ENCODE measurements at places on chromosomes 6 and 20. TPM values are rescaled to one million over a fixed set of nuclear protein-coding genes. Genes with fewer than 3 reads are reported as not detected.

DNA sequence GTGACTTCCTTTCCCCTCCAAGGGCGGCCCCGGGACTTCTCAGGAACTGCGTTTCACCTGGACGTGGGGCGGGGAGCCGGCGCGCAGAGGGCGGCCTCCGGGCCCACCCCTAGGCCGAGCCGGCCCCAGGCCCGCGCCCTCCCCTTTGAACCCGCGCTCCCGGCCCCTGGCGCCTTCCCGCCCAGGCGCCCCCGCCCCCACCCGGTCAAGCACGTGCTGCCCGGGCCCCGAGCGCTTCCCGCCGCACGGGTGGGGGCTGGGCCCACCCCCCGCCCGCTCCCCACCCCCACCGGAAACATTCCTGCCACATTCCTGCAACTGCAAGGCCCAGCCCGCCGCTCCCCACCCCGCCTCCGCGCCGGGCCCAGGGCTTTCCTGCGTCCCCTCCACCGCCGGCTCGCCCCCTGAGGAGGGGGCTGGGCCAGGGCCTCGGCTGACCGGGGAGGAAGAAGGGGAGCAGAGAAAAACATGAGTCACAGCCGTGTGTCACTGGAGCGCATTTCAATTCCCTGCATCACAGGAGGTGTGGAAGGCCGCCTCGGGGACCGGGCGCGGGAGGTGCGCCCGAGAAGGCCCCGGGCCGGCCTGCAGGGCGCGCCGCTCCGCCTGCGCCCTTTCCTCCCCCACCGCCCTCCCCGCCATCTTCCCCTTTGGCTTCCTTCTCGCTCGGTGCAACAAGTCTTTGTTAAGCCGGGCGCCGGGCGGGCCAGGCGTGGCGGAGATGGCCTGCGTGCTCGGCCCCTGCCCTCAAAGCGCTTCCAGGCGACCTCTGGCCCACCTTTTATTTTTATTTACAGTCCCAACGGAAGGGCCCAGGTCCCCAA is 1.2 kb upstream of the HMGA1 start:
- DNase-seq, result peak; percentile 73
- peak overlapping the region; percentile 95 for H3K27ac ChIP-seq
- H3K27me3 ChIP-seq, result no peaks in the 10 kb centered on the region
- H3K36me3 ChIP-seq, result no peaks in the 10 kb centered on the region
- peak overlapping the region; percentile 63 for H3K4me3 ChIP-seq
- no peaks in the 10 kb centered on the region for H3K4me1 ChIP-seq

- peak overlapping the region; percentile 42 for H3K27ac ChIP-seq
- no peak overlapping the region for H3K4me3 ChIP-seq
- H3K4me1 ChIP-seq, result no peaks in the 10 kb centered on the region
- no peaks in the 10 kb centered on the region for H3K36me3 ChIP-seq
- H3K27me3 ChIP-seq, result no peaks in the 10 kb centered on the region
Measured at GRCh38 chr6:24780206-24780605, 5.5 kb downstream of the GMNN start.

The PDYN gene
- total RNA-seq, result not detected

The PRKN gene
- total RNA-seq, result 3.7 TPM

GRCh38 chr20:18254615-18255014 is 33.7 kb upstream of the ZNF133 start:
- no peaks in the 10 kb centered on the region for H3K4me1 ChIP-seq
- H3K27me3 ChIP-seq, result no peaks in the 10 kb centered on the region
- no peaks in the 10 kb centered on the region for H3K36me3 ChIP-seq
- no peak overlapping the region for H3K27ac ChIP-seq
- DNase-seq, result no peak

- no peaks in the 10 kb centered on the region for H3K27me3 ChIP-seq
- H3K27ac ChIP-seq, result no peak overlapping the region
- no peak overlapping the region for H3K4me3 ChIP-seq
- H3K4me1 ChIP-seq, result no peaks in the 10 kb centered on the region
- no peak for DNase-seq
- H3K36me3 ChIP-seq, result no peaks in the 10 kb centered on the region
Measured at GRCh38 chr20:39311851-39312506, 349.8 kb downstream of the DHX35 start.

The KHDRBS2 gene
- total RNA-seq, result 0.52 TPM

- H3K4me3 ChIP-seq, result peak within 1 kb of the TSS; percentile 39
- H3K27ac ChIP-seq, result peak within 1 kb of the TSS; percentile 56
- H3K27me3 ChIP-seq, result no peaks in the 10 kb centered on the region
- H3K4me1 ChIP-seq, result no peaks in the 10 kb centered on the region
- DNase-seq, result peak; percentile 85
- no peaks in the 10 kb centered on the region for H3K36me3 ChIP-seq
Measured at GRCh38 chr20:46117704-46118467, at the start of gene CD40. TSS of gene CD40 (plus strand) at chr20:46118314. CDS start at chr20:46118344, 30 bp downstream.

- H3K27me3 ChIP-seq, result no peaks in the 10 kb centered on the region
- no peak for DNase-seq
- H3K4me1 ChIP-seq, result no peaks in the 10 kb centered on the region
- H3K4me3 ChIP-seq, result no peak overlapping the region
Measured at GRCh38 chr6:145247692-145248419, 487.5 kb downstream of the EPM2A start.

The ZNF335 gene
- 11.3 TPM for total RNA-seq

The PTPRT gene
- total RNA-seq, result 0.11 TPM

GRCh38 chr6:155215906-155216305 is 47.9 kb upstream of the CLDN20 start:
- H3K27me3 ChIP-seq, result no peaks in the 10 kb centered on the region
- no peaks in the 10 kb centered on the region for H3K36me3 ChIP-seq
- no peak for DNase-seq
- no peak overlapping the region for H3K27ac ChIP-seq

The C20orf144 gene
- total RNA-seq, result 0.30 TPM

- no peaks in the 10 kb centered on the region for H3K27me3 ChIP-seq
- H3K4me1 ChIP-seq, result no peaks in the 10 kb centered on the region
- H3K36me3 ChIP-seq, result no peaks in the 10 kb centered on the region
- no peak overlapping the region for H3K27ac ChIP-seq
Measured at GRCh38 chr20:24439737-24440387, 29.6 kb upstream of the SYNDIG1 start.

GRCh38 chr6:29925321-29925720 is 17.0 kb upstream of the HLA-A start:
- no peaks in the 10 kb centered on the region for H3K27me3 ChIP-seq
- H3K4me3 ChIP-seq, result no peak overlapping the region
- DNase-seq, result no peak
- H3K4me1 ChIP-seq, result peaks cover 2% of the 10 kb centered on the region

- H3K4me3 ChIP-seq, result no peak overlapping the region
- H3K4me1 ChIP-seq, result no peaks in the 10 kb centered on the region
- H3K36me3 ChIP-seq, result no peaks in the 10 kb centered on the region
- no peaks in the 10 kb centered on the region for H3K27me3 ChIP-seq
Measured at GRCh38 chr6:130775411-130776012, 51.7 kb upstream of the SMLR1 start.

GRCh38 chr6:22327881-22328280 is 31.0 kb upstream of the PRL start:
- no peak overlapping the region for H3K4me3 ChIP-seq
- H3K27me3 ChIP-seq, result no peaks in the 10 kb centered on the region
- no peak overlapping the region for H3K27ac ChIP-seq
- H3K4me1 ChIP-seq, result no peaks in the 10 kb centered on the region
- no peak for DNase-seq
- no peaks in the 10 kb centered on the region for H3K36me3 ChIP-seq

DNA sequence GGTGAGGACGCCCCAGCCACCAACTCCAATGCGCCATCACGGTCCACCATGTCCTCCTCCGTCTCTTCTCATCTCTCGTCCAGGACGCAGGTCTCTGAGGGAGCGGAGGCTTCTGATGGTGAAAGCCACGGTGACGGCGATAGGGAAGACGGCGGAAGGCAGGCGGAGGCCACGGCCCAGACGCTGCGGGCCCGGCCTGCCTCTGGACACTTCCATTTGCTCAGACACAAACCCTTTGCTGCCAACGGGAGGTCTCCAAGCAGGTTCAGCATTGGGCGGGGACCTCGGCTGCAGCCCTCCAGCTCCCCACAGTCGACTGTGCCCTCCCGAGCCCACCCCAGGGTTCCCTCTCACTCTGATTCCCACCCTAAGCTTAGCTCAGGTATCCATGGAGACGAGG is 63.6 kb downstream of the FNDC1 start:
- H3K4me3 ChIP-seq, result no peak overlapping the region
- no peaks in the 10 kb centered on the region for H3K36me3 ChIP-seq
- no peaks in the 10 kb centered on the region for H3K4me1 ChIP-seq
- H3K27ac ChIP-seq, result no peak overlapping the region
- no peaks in the 10 kb centered on the region for H3K27me3 ChIP-seq
- no peak for DNase-seq

- H3K4me3 ChIP-seq, result no peak overlapping the region
- no peaks in the 10 kb centered on the region for H3K36me3 ChIP-seq
- H3K4me1 ChIP-seq, result no peaks in the 10 kb centered on the region
- no peaks in the 10 kb centered on the region for H3K27me3 ChIP-seq
- no peak overlapping the region for H3K27ac ChIP-seq
Measured at GRCh38 chr20:47610247-47610944, 108.7 kb downstream of the NCOA3 start.

- no peak for DNase-seq
- H3K27ac ChIP-seq, result no peak overlapping the region
- H3K36me3 ChIP-seq, result no peaks in the 10 kb centered on the region
- no peak overlapping the region for H3K4me3 ChIP-seq
- H3K27me3 ChIP-seq, result no peaks in the 10 kb centered on the region
- H3K4me1 ChIP-seq, result no peaks in the 10 kb centered on the region
Measured at GRCh38 chr6:127879685-127880084, 21.2 kb downstream of the THEMIS start.

The RFX6 gene
- total RNA-seq, result 0.59 TPM

DNA sequence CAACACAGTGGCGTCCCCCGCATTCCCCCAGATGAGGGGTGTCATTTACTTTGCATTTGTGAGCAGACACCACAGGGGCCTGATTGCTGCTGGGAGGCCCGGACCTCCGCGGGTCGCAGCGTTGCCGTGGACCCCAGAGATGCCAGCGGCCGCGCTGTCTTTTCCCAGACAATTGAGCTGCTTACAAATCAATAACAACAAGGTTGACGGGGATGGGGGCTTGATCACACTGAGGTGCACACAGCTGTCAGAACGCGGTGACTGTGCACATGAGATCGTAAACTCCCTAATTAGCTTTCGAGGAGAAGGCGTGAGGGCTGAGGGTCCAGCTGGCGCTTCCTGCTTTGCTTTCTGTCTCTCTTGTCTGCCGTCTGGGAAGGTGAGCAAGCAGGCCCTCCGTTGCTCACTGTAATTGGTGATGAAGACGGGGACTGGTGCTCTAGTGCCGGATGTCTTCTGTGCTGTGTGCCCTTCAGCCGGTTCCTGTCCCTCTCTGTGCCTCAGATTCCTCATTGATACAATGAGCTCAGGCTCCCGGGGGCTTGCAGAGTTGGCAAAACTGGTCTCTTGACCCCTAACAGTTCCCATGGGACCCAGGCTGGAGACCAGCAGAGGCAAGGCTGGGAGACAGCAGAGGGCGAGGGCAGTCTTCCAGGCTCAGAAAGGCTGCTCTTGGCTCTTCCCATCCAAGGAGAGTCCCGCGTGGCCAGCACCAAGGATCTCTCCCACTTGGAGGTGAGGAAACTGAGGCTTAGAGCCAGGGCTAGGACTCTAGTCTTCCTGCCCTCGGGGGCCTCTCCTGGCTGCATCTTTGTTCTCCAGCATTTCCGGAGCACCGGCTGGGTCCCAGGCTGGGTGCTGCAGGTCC is 126.0 kb upstream of the PMEPA1 start:
- H3K4me1 ChIP-seq, result no peaks in the 10 kb centered on the region
- no peaks in the 10 kb centered on the region for H3K27me3 ChIP-seq
- DNase-seq, result no peak
- no peak overlapping the region for H3K27ac ChIP-seq
- no peak overlapping the region for H3K4me3 ChIP-seq

The ERVFRD-1 gene
- 0.10 TPM for total RNA-seq

DNA sequence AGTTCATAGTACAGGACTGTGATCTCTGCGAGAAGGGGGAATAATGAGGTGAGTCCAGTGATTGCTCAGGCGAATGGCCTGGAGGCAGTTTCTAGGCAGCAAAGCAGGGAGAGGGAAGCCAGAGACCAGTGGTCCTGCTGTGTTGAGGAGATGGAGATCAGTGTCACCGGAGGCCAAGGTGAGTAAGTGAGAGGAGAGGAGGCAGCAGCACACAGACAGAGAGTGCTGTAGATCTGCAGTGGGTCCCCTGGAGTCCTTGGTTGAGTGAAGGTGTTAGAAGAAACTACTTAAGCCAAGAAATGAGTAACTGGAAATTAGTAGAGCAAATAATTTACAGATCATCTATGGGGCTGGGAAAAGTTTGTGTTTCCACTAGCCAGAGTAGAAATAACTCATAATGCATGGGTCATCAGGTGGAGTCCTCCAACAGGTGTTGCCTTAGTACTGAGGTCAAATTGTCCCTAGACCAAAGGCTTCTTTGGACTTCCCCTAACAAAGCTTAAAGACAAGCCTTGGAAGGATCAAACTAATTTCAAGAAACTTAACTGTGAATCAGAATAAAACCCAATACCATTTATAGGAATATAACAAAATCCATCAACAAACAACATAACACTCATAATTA is 13.6 kb downstream of the HEBP2 start:
- H3K4me3 ChIP-seq, result no peak overlapping the region
- no peaks in the 10 kb centered on the region for H3K36me3 ChIP-seq
- no peaks in the 10 kb centered on the region for H3K4me1 ChIP-seq
- no peak for DNase-seq
- no peaks in the 10 kb centered on the region for H3K27me3 ChIP-seq

DNA sequence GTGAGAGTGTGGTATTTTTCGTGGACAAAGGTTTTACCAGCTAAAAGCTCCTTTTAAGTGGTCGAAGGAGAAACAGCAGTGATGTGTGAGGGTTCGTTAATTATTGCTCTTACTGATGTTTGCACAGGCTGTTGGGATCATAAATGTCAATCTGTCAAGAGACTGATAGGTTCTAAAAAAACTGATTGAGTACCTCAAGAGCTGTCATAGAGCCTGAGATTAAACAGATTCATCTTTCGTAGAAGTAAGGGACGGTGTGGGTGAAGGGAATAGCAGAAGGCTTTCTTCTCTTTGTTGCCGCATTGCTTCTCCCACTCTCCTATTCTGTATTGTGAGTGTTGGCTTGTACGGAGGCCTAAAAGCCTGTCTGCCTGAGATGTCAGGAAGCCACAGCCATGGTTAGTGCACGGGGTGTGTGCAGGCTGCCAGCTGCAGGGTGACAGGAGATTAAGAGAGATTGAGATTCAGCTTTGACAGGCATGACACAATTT is 291.0 kb downstream of the ZFAND3 start:
- no peaks in the 10 kb centered on the region for H3K27me3 ChIP-seq
- DNase-seq, result no peak
- no peak overlapping the region for H3K27ac ChIP-seq

GRCh38 chr20:44427804-44428173 is 47.9 kb upstream of the TTPAL start:
- H3K4me3 ChIP-seq, result no peak overlapping the region
- H3K36me3 ChIP-seq, result no peaks in the 10 kb centered on the region

- no peaks in the 10 kb centered on the region for H3K36me3 ChIP-seq
- H3K4me1 ChIP-seq, result no peaks in the 10 kb centered on the region
- DNase-seq, result no peak
- no peaks in the 10 kb centered on the region for H3K27me3 ChIP-seq
- no peak overlapping the region for H3K27ac ChIP-seq
Measured at GRCh38 chr6:13431861-13432465, 55.4 kb downstream of the GFOD1 start.

GRCh38 chr20:7272512-7272911 is 505.0 kb downstream of the BMP2 start:
- no peaks in the 10 kb centered on the region for H3K4me1 ChIP-seq
- H3K4me3 ChIP-seq, result no peak overlapping the region
- no peaks in the 10 kb centered on the region for H3K36me3 ChIP-seq
- no peak overlapping the region for H3K27ac ChIP-seq
- no peak for DNase-seq
